ENCODE measurements at places on chromosomes 2 and 18.

DNA sequence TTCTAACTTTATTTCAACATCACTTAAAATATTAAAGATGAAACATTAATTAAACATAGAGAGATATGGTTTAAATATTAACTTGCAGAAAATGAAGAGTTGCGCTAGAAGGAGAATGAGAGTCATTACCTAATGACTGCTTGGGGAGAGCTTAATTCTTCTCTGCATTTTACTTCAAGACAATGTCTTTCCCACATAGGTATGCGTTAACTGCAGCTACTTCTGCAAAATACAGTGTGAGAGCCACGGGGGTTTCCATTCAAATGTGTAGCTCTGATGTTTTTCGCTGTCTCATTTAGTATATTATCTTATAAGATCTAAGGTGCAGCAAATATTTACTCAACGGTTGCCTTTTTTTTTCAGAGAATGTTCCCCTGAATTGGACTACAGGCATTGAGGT is 126.7 kb downstream of the TMX3 start:
- no peaks in the 10 kb centered on the region for H3K4me1 ChIP-seq
- H3K36me3 ChIP-seq, result no peaks in the 10 kb centered on the region
- no peak overlapping the region for H3K4me3 ChIP-seq
- H3K27ac ChIP-seq, result no peak overlapping the region

DNA sequence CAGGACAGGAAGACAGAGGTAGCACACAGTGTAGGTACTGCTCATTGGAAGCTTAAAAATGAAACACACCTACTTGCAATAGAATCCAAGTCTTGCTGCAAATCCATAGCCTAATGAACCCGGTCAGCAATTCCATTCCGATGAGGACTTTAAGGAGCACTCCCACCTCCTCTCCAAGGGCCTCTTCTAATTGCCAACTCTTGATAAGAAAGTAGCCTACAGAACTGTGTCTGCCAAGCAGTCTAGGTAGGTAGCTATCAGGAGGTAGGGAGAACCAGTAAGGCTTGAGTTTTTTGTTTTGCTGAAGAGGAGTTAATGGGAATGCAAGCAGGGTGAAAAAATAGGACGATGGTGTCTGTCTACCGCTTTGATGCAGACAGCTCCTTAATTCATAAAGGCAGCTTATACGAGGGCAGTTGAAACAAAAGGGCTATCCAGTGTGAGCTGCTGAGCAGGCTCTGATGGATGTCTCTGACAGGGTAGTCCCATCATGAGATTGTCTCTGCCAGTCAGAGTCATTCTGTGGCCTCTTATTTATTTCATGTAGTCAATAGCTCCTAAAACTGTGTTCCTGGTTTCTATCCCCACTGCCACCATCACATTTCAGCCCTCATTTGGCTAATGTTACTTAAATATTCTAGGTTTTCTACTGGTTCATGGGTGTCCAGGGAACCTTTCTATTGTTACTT is 155.6 kb upstream of the DNMT3A start:
- DNase-seq, result no peak
- H3K4me3 ChIP-seq, result no peak overlapping the region
- H3K4me1 ChIP-seq, result peaks cover 9% of the 10 kb centered on the region
- no peak overlapping the region for H3K27ac ChIP-seq
- no peaks in the 10 kb centered on the region for H3K27me3 ChIP-seq

- no peak overlapping the region for H3K4me3 ChIP-seq
- no peak overlapping the region for H3K27ac ChIP-seq
- no peak for DNase-seq
- no peaks in the 10 kb centered on the region for H3K36me3 ChIP-seq
These were observed 89.1 kb downstream of the HS1BP3 start for GRCh38 chr2:20561637-20562454.

DNA sequence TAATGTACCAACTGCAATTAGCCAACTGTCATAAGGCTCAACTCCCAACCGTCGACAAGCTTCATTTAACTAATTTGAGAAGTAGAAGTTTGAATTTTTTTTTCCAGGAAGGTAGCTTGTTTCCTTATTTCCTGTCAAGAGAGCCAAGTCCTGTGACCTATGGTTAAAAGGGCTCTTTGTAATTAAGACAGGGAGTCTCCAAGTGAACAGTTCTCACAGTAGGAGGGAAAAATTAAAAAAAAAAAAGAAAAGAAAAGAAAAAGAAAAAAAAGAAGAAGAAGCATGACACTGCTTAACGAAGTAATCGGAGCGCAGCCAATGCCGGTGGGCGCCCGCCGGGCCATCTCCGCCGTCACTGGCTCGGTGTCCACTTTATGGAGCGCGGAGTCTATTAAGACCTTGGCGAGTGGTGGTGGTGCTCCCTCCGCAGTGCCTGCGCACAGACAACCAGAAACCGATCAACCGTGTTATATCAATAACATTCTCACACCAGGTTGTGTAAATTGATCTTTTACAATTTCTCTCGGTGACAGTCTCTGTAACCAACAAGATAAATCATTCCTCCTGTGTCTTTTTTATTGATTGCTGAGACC is 197.2 kb upstream of the POU3F3 start:
- no peak overlapping the region for H3K27ac ChIP-seq
- DNase-seq, result no peak

GRCh38 chr2:121104721-121105141 is 180.3 kb downstream of the TFCP2L1 start:
- DNase-seq, result no peak
- H3K27ac ChIP-seq, result no peak overlapping the region
- H3K36me3 ChIP-seq, result no peaks in the 10 kb centered on the region
- no peaks in the 10 kb centered on the region for H3K4me1 ChIP-seq
- H3K4me3 ChIP-seq, result no peak overlapping the region

- peaks cover 9% of the 10 kb centered on the region for H3K4me1 ChIP-seq
- no peak overlapping the region for H3K27ac ChIP-seq
- H3K27me3 ChIP-seq, result no peaks in the 10 kb centered on the region
- H3K4me3 ChIP-seq, result no peak overlapping the region
- no peaks in the 10 kb centered on the region for H3K36me3 ChIP-seq
These were observed 38.7 kb upstream of the ANXA4 start for GRCh38 chr2:69703189-69703588.

DNA sequence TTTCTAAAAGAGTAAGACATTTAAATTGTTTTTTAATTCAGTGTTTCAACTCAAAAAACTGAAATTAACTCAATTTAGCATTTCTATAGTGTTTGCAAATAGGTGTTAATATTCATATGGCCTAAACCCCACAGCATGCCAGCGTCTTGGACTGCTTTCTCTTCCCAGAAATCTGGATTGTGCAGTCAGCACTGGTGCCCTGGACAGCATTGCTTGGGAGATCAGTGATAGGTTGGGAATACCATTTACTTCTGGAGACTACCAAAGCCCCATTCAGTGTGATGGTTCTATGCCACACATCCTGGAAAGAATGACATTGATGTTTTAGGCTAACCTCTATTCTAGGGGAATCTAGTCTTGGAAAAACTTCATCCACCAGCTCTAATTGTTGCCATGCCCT is 455.0 kb upstream of the KLHL29 start:
- no peaks in the 10 kb centered on the region for H3K36me3 ChIP-seq
- H3K27me3 ChIP-seq, result no peaks in the 10 kb centered on the region
- H3K4me3 ChIP-seq, result no peak overlapping the region

DNA sequence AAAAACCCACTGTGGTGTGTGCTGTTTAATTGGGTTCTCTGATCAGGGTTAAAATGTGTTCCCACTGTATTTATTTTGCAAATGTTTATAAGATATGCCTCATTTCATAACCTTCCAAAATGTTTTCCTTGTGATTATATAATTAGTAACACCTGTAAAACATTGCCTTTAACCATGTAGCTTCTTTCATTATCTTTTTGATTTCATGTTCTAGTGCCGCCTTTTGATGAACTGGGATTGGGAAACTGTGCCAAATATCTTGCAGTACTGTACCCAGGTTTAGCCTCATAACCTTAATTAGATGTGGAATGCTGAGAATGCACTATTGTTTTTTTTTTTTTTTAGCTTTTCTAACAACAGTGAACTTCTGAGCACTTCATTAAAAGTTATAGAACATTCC is 96.9 kb downstream of the TANC1 start:
- no peaks in the 10 kb centered on the region for H3K4me1 ChIP-seq
- H3K4me3 ChIP-seq, result no peak overlapping the region
- no peaks in the 10 kb centered on the region for H3K27me3 ChIP-seq

DNA sequence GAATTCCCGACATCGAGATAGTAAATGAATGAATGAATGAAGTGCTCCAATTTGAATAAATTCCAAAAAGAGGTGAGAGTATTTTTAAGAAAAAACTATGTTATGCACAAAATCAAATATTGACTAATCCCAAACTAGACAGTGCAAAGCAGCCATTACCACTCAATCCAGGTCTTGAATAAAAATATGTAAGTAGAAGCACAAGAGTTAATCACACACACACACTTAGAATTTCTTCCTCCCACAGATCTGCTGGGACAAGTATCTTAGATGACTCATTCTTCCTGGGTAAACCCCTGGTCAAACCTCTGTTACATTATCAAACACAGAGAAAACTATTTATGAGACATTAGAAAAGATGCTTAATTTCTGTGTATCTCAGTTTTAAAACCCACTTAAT is 102.0 kb downstream of the PLA2R1 start:
- peaks cover 3% of the 10 kb centered on the region for H3K27me3 ChIP-seq
- no peak for DNase-seq
- H3K36me3 ChIP-seq, result no peaks in the 10 kb centered on the region

DNA sequence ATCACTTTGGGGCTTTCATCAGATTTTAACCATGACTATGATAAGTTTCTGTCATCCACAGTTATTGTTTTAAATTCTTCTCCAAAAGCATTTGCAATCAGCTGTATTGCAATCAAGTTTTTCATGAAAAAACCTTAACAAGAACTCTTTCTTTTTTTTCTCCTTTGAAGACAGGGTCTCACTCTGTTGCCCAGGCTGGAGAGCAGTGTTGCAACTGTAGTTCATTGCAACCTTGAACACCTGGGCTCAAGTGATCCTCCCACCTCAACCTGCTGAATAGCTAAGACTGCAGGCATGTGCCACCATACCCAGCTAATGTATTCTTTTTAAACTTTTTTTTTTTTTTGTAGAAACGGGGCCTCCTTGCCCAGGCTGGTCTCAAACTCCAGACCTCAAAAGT is 45.5 kb upstream of the C2orf66 start:
- peaks cover 35% of the 10 kb centered on the region for H3K36me3 ChIP-seq
- H3K4me3 ChIP-seq, result no peak overlapping the region
- H3K27ac ChIP-seq, result no peak overlapping the region
- DNase-seq, result no peak
- H3K4me1 ChIP-seq, result peaks cover 13% of the 10 kb centered on the region

- H3K4me3 ChIP-seq, result no peak overlapping the region
- no peak for DNase-seq
- H3K27ac ChIP-seq, result no peak overlapping the region
These were observed 53.3 kb downstream of the IRS1 start for GRCh38 chr2:226746196-226746800.

- no peak overlapping the region for H3K4me3 ChIP-seq
- peaks cover 15% of the 10 kb centered on the region for H3K4me1 ChIP-seq
- DNase-seq, result no peak
- no peaks in the 10 kb centered on the region for H3K36me3 ChIP-seq
- H3K27ac ChIP-seq, result no peak overlapping the region
These were observed 78.1 kb upstream of the PELI1 start for GRCh38 chr2:64222351-64222750.

- peaks cover 33% of the 10 kb centered on the region for H3K36me3 ChIP-seq
- no peak for DNase-seq
- H3K4me3 ChIP-seq, result no peak overlapping the region
- H3K27ac ChIP-seq, result no peak overlapping the region
- peaks cover 12% of the 10 kb centered on the region for H3K4me1 ChIP-seq
- no peaks in the 10 kb centered on the region for H3K27me3 ChIP-seq
These were observed 34.0 kb upstream of the ERMN start for GRCh38 chr2:157359628-157360027.

GRCh38 chr18:12851716-12852115 is 32.3 kb downstream of the PTPN2 start:
- no peak overlapping the region for H3K27ac ChIP-seq
- no peak overlapping the region for H3K4me3 ChIP-seq
- no peaks in the 10 kb centered on the region for H3K27me3 ChIP-seq
- DNase-seq, result no peak
- H3K36me3 ChIP-seq, result peaks cover 57% of the 10 kb centered on the region

DNA sequence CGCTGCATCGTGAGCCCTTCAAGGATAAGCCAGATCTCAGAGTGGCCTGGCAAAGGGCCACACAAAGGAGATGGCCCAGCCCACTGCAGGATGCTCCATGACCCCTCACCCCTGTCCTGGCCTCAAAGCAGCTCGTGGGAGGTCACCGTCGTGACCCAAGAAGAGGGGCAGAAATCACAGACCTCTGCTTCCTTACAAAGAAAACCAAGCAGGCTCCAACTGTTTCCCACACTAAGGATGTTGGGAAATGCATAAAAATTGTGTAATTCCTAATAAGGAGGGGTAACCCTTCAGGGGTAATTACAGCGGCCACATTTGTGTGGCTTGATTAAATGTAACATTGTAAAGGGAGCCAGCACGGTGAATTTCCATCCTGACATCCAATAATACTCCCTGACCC is 102.3 kb downstream of the BOD1L2 start:
- no peak for DNase-seq
- no peak overlapping the region for H3K4me3 ChIP-seq
- no peak overlapping the region for H3K27ac ChIP-seq

DNA sequence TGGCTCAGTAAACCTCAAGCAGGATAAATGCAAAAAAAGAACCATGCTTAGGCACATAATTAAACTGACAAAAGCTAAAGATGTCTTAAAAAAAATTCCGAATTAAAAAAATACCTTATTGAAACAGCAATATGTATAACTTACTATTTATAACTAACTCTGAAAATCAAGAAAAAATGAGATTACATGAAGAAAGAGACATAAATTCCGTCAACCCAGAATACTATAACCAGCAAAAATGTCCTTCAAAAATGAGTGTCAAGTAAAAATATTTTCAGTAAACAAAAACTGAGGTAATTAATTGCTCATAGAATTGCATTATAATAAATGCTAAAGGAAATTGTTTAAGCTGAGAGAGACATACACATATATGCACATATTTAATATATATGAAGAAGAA is 474.5 kb upstream of the SYT4 start:
- H3K27ac ChIP-seq, result no peak overlapping the region
- no peak for DNase-seq
- H3K36me3 ChIP-seq, result no peaks in the 10 kb centered on the region
- H3K27me3 ChIP-seq, result no peaks in the 10 kb centered on the region
- no peaks in the 10 kb centered on the region for H3K4me1 ChIP-seq

- no peaks in the 10 kb centered on the region for H3K27me3 ChIP-seq
- no peaks in the 10 kb centered on the region for H3K36me3 ChIP-seq
- H3K4me1 ChIP-seq, result no peaks in the 10 kb centered on the region
- DNase-seq, result no peak
- no peak overlapping the region for H3K4me3 ChIP-seq
- no peak overlapping the region for H3K27ac ChIP-seq
These were observed 55.3 kb downstream of the C2orf76 start for GRCh38 chr2:119311371-119311770.

GRCh38 chr18:49788327-49788898 is 24.9 kb downstream of the ACAA2 start:
- H3K4me1 ChIP-seq, result peaks cover 41% of the 10 kb centered on the region
- peak overlapping the region; percentile 51 for H3K4me3 ChIP-seq
- DNase-seq, result no peak
- peaks cover 73% of the 10 kb centered on the region for H3K36me3 ChIP-seq
- H3K27me3 ChIP-seq, result no peaks in the 10 kb centered on the region

Data from T-helper 2 cell treated with Interferon-gamma antibody and Interleukin-4, amounts not matched to agents 5 μg/mL and 100 μg/mL, for 36 hours (primary cell).